MG63 (cell line): ENCODE measurements at places on chromosomes 13 and 19. TPM values are rescaled to one million over a fixed set of nuclear protein-coding genes. Genes with fewer than 3 reads are reported as not detected.

GRCh38 chr13:31611214-31611613 lies 128.1 kb upstream of the RXFP2 start:
- no peak for DNase-seq

Gene ZNF813
- total RNA-seq, result not detected in 2 replicates

DNA sequence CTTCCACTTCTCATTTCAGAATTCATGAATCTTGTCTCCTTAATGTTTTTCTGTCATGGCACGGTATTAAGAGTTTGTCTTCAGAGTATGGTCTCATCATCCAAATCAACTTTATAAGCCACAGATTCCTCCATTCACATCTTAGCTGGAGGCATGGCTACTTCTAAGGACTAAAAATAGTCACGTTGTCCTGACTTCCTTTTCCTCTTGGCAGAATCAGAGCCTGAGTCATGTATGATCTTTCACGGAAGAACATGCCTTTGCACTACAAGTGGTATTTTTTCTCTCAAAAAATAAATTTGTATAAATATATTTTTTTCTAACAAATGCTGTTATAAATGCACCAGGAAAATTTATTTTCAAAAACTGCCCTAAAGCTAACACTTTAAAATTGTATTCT lies 71.4 kb downstream of the ALOX5AP start:
- DNase-seq, result no peak

GRCh38 chr19:16025108-16026101 lies 50.9 kb upstream of the TPM4 start:
- peak; percentile 91 for DNase-seq

Gene PLA2G4C
- total RNA-seq, result 8.9 and 17.7 TPM in 2 replicates

Gene ATCAY
- total RNA-seq, result not detected in 2 replicates

DNA sequence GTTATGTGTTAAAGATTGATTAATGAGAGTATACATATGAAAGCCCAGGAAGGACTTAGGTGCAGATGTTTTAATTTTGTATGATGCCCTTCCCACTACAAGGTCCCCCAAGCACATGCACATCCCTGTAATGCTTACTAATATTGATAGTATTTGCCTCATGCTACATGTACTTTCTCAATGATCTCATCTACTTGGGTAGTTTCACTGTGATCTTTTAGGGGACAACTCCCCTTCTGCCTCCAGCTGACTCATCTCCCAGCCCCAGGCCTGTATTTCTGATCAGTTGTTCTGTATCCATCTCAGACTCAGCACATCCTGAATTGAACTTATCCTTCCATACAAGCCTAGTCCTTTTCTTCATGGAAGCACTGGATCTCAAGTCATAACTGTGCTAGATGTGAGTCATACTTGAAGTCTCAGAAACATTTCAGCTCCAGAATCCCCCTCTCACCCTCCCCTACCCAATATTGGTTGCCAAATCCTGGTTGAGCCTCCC lies 49.4 kb upstream of the INTS6 start:
- no peak for DNase-seq

- DNase-seq, result no peak
Observed at GRCh38 chr19:52094526-52095130, 937 bp downstream of the ZNF841 start.

DNA sequence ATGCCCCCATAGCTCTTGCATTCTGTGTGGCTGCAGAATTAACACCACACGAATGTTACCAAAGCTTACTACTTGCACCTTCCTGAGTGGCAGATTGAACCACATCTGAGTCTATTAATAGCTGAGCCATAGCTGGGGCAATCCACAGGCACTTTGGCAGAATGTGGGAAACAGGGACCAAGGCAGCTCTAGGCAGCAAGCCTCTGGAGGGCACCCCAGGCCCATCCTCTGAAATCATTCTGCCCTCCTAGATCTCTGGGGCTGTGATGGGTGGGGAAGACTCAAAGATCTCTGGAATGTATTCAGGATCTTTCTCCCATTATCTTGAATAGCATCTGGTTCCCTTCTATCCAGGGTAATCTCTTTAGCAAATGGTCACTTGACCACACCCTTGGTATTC lies 139.3 kb downstream of the TNFRSF19 start:
- DNase-seq, result no peak

DNA sequence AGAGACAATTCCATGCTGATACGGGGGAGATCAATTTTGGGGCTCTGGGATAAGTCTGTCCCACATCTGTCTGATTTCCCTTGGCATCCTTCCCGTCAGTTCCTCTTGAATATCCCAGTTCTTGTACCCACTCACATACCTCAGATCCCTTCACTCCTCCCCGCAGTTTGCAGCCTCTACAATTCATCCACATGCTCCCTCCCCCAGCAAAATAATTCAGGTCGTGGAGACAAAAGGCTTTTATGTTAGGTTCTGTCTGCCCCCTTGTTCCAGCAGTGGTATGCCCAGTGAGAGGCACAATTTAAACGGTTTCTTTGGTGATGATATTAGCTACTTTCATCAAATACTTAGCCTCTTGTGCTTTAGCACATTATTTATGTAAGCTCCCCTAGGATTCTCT lies 9.6 kb downstream of the RPS16 start:
- no peak for DNase-seq
